ENCODE measurements at places on chromosomes 5 and 9.

DNA sequence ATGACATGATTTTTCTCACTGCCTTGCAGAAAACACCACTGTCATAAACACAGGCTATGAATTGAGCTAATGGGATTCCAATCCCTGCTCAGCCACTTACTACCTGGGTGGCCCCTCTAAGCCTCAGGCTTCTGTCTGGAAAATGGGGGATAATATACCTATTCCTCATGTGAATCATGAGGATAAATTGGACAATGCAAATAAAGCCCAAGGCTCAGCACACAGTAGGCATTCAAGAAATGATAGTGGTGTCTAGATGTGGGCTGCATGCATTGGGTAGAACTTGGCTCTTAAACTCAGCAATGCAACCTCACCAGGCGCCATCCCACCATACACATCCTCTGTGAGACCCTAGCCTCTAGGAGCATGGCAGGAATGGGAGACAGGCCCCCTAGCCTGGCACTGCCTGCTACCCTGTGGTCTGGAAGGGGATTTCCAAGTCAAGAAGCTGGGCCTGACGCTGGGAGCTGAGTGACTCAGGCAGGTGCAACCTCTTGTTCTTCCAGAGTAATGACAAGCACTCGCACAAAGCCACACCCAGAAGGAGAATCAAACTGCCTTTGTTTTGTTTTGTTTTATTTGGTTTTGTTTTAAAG is 2.3 kb upstream of the TNIP1 start:
- DNase-seq = peak; percentile 79

DNA sequence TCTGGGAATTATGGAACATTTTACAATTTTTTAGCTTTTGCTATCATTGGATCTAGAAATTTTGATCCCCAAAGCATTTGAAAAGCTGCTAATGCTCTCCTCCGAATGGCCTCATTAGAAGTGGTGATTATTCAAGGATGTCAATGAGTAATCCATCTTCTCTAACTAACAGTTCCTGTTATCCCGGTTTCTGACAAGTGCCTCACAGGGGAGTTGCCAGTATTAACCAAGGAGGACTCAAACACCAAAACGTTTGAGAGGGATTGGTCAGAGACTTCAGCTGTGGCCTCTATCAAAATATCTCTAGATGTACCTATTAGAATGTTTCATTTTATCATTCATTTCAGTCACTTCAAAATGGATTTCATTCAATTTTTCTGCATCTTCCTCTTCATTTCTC is 208.3 kb upstream of the ITGA1 start:
- DNase-seq = no peak

DNA sequence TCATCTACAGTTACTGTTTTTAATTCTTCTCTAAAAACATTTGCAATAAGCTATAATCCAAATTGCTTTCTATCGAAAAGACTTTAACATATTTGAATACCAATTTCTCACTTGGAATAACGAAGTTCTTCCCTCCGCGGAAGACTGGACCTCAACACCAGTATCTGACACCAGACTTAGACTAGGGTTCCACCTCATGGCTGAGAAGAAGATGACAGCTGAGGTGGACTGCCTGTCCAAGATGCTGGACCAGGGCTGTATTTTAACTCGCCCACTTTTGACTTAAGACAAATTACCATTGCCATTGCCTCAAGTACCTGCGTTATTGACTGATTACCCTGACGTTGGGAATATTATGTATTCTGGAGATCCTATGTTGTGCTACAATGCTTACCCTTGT is 34.1 kb downstream of the ZMAT2 start:
- no peak for DNase-seq

DNA sequence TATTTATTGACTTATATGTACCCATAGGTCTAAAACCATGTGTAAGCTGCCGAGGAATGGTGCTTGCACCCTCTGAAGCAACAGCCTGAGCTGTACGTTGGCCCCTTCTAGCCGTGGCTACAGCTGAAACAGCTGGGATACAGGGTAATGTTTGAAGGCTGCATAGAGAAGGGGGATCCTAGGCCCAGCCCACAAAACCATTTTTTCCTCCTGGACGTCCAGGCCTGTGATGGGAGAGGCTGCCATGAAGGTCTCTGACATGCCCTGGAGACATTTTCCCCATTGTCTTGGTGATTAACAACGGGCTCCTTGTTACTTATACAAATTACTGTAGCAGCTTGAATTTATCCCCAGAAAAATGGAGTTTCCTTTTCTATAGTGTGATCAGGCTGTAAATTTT is 244.7 kb downstream of the COMMD10 start:
- DNase-seq = no peak

DNA sequence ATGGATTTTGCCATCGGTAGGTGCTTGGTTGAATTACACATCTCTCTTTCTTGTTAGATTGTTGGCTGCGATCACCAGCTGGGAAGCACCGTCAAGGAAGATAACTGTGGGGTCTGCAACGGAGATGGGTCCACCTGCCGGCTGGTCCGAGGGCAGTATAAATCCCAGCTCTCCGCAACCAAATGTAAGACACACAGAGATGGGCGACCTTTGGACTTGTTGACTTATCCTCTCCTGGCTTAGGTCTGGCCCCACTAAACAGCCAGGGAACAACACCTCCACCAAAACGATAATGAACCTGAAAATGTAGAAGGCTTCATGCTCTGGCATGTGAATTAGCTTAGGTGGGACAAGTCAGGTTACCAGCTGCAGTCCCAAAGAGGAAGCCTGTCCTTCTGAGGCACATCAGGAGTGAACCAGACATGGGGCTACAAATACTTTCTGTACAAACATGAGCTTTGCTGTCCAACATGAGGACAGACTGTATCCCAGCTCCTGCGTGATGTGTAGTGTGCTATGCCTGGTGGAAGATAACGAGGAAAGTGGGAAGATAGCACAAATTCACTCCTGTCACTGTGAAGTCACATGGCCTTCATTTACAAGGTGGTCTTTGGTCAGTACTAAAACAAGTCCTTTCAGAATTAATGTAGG is 148.4 kb downstream of the ADAMTSL1 start:
- DNase-seq = no peak

DNA sequence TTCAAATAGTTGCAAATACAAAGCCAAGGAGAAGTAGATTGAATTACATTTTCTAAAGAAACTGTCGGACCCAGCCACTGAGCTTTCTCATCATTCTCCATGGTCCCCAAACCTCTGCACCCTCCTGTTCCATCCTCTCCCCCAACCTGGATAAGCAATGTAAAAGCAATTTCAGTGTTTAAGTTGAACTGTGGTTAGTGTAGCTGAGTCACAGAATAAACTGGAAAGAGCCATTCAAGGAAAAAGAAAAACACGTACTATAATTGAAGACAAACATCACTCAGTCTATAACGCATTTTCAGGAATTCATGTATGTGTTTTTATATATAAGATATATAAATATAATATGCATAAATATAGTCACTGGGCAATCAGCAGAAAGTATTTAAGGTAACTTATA is 54.1 kb upstream of the TMEM161B start:
- DNase-seq = no peak

GRCh38 chr9:91164724-91165520 is 196.8 kb downstream of the AUH start:
- DNase-seq = peak; percentile 81

- peak; percentile 28 for DNase-seq
These were observed 52.4 kb downstream of the AHRR start for GRCh38 chr5:373710-374602.

- DNase-seq = no peak
These were observed 420.6 kb upstream of the TYRP1 start for GRCh38 chr9:12272471-12273120.

GRCh38 chr5:88808153-88808552 is 74.8 kb downstream of the MEF2C start:
- no peak for DNase-seq

DNA sequence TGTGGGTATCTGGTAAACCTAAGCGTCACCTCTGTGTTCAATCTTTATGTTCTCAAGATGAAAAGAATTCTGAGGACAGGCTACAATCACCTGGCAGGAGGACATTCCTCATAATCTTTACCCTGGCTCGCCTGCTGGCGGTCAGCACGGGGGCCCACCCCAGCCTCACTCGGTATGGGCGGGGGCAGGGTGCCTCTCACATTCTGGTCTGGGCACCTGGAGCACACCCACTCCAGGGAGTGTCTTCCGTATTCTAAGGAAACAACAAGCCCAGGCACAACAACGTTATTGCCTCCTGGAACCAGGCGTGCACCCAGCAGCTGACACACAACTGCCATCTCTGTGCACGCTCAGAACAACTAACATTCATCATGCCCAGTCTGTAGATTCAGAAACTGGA is 179.8 kb downstream of the ROR2 start:
- no peak for DNase-seq

- peak; percentile 95 for DNase-seq
These were observed at the start of gene MED10 for GRCh38 chr5:6377905-6378765. Gene MED10, minus strand, starts transcription at chr5:6378547. Its CDS starts 64 bp downstream, at chr5:6378483.

- no peak for DNase-seq
These were observed 671 bp downstream of the LRRC26 start for GRCh38 chr9:137168904-137169856.

GRCh38 chr9:129757045-129757444 is 4.2 kb upstream of the PTGES start:
- DNase-seq = peak; percentile 5

- no peak for DNase-seq
These were observed 27.3 kb downstream of the ANP32B start for GRCh38 chr9:98010445-98010844.

GRCh38 chr5:32536246-32536645 is 49.1 kb upstream of the SUB1 start:
- DNase-seq = no peak

DNA sequence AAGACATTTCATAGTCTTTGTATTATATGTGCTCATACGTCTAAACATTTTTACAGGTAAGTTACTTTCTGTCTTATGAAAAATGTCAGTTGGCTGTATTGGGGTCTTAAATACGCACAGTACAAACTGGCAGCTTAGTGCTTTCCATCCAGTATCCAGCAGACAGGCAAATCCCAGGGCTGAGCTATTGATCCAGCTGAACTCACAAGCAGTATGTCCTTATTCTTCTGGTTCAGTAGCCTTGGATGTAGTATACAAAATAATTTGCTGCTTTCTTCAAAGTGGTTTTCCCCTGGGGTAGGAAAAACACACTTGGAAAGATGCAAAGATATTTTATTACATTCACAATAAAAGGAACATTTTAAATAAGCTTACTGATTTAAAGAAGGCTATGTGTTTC is 617.2 kb downstream of the NR2F1-AS1 start:
- DNase-seq = no peak

- DNase-seq = no peak
These were observed 51.8 kb downstream of the WDR36 start for GRCh38 chr5:111143910-111144309.

- DNase-seq = no peak
These were observed 108.4 kb upstream of the DHFR start for GRCh38 chr5:80763211-80763610.

DNA sequence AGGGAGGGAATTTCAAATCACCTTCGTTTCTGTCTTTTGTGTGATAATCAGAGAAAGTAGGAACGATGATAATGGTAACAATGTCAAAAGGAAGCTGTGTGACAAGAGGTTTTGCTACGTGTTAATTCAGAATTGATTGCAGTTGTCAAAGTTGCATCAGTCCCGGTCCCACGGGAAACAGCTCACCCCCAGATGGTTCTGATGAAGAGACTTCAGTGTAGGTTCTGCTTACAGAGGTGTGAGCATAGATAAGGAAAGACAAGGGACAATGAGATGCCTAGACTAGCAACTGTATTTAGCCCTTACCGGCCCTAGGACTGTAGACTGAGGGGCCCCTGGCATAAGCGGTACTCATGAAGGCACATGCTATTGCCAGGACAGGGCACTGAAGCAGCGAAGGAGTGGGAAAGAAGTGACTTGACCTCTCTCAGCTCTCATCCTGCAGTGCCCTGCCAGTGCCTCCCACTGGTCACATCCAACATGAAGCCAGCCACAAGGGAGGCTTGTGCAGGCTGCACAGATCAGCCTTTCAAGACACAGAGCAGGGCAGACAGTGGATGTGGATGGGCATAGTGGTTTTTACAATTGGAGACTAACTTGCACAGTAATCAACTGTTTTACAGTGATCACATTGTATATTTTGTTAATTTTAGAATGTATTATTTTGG is 21.1 kb downstream of the PDE8B start:
- no peak for DNase-seq

- DNase-seq = no peak
These were observed 59.5 kb downstream of the KLF4 start for GRCh38 chr9:107430071-107430470.
